ENCODE measurements at places on chromosomes 5 and 9.

DNA sequence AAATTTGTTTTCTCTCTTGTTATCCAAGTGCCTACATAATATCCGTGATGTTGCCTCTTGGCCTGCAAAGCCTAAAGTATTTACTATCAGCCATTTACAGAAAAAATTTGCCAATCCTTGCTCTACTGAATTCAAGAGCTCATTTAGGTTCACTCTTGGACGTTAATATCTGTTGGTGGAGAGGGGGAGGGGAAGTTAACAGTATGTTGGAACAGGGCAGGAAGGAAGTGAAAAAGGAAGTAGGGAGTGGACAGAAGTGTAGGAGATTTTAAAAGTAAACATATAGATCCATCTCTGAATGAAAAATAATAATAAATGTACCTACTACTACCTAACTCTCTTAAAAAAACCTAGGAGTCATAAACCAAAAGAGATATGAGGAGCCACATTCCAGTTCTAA is 32.8 kb downstream of the ZNF608 start:
- DNase-seq = no peak

DNA sequence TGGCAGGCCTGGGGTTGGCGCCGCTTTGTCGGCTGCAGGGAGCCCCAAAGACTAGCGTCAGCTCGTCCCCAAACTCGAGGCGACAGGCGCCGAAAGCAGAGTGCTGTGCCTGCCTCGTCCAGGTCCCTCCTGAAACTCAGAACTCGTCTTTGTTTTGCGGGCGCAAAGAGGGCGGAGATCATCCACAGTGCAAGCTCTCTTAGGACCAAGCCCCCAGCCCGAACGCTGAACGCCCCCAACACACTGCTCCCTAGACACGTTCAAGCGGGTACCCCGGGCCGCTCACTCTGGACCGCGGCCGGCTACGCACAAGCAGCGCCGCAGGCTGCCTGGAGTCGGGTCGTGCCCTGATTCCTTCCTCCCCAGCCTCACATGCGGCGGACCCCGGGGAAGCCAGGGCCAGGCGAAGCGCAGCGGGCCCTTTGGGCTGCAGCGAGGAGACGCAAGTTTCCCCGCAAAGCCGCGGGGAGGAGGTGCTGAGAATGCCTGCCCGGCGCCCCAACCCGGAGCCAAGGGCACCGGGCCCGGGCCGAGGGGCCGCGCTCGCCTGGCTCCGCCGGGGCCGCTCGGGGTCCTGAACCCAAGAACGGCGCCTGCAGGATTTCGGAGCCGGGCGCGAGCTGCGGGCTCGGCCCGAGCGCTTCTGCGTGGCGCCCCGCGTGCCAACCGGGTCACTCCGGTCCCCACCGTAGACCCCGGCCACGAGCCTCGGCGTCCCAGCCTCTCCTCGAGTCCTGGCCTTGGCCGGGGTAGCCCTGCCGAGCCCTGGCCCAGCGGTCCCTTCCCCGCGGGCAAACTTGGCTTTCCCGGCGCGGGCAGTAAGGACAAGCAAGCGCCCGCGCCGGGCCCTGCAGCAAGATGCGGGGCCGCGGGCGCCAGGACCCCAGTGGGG is 738 bp downstream of the FSTL4 start:
- DNase-seq = no peak

DNA sequence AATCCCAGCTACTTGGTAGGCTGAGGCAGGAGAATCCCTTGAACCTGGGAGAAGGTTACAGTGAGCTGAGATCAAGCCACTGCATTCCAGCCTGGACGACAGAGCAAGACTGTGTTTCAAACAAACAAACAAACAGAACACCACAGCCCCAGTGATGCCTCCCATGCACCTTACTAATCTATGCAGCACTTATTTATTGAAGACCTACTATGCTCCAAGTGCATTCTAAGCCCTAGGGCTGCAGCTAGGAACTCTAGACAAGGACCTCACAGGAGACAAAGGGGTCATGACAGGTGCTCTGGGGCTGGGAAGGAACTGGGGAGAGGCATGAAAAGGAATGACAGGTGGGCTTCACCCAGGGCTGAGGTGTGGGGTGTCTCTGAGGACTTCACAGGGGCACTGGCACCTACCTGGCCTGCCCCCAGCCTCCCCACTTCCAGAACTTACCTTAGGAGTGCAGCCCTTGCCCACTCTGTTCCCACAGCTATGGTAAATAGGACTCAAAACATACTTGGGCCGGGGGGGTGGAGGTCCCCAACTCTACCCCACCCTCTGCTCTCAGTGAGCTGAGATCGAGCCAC is 69.4 kb downstream of the C9orf50 start:
- no peak for DNase-seq

- no peak for DNase-seq
These were observed 98.5 kb upstream of the LHFPL2 start for GRCh38 chr5:78747055-78747454.

DNA sequence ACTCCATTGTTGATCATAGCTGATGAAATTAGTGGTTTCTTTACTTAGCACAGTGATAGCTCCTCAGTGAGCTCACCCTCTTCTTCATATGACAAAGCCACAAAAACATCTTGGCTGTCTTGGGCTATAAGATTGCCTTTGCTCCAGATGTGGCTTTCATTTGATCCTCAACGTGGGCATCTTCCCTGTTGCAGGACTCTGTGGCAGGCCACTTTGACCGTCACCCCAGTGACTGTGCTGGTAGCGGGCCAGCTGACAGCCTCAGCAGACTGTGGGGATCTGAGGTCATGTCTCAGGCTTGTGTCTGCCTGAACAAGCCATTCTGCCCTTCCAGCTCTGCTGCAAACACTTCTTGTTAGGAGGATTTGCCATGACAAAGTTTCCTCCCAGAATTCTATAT is 422.2 kb downstream of the NR2F1-AS1 start:
- DNase-seq = no peak

DNA sequence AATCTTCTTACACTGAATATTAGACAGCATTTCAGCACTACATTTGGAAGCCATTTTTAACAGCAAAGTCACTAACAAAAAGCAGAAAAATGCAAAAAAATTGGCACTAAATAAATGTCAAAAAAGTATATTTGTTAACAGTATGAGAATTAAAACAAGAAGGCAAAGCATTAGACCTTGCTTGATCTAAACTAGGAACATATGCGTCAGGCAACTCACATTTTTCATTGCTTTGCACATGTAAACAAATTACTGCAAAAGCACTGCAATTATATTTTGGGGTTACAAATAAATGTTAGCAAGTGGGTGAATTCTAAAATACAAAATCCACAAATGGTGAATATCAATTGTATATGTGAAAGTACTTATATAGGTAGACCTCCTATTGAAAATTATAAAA is 49.0 kb upstream of the RAPGEF6 start:
- DNase-seq = no peak

- DNase-seq = no peak
These were observed 39.3 kb upstream of the OLFM1 start for GRCh38 chr9:135048046-135048757.

GRCh38 chr9:98410185-98410697 is 154.8 kb upstream of the TBC1D2 start:
- peak; percentile 31 for DNase-seq

DNA sequence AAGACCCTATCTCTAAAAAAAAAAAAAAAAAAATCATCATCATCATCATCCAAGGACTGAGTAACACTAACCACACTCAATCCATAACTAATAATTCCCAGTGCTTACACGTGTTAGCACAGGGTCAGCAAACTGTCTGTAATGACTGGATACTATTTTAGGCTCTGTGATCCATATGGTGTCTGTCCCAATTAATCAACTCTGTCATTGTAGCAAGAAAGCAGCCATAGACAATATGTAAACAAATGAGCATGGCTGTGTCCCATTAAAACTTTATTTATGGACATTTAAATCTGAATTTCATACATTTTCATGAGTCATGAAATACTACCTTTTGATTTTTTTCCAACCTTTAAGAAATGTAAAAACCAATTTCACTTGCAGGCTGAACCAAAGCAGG is 148.4 kb downstream of the SIL1 start:
- no peak for DNase-seq

DNA sequence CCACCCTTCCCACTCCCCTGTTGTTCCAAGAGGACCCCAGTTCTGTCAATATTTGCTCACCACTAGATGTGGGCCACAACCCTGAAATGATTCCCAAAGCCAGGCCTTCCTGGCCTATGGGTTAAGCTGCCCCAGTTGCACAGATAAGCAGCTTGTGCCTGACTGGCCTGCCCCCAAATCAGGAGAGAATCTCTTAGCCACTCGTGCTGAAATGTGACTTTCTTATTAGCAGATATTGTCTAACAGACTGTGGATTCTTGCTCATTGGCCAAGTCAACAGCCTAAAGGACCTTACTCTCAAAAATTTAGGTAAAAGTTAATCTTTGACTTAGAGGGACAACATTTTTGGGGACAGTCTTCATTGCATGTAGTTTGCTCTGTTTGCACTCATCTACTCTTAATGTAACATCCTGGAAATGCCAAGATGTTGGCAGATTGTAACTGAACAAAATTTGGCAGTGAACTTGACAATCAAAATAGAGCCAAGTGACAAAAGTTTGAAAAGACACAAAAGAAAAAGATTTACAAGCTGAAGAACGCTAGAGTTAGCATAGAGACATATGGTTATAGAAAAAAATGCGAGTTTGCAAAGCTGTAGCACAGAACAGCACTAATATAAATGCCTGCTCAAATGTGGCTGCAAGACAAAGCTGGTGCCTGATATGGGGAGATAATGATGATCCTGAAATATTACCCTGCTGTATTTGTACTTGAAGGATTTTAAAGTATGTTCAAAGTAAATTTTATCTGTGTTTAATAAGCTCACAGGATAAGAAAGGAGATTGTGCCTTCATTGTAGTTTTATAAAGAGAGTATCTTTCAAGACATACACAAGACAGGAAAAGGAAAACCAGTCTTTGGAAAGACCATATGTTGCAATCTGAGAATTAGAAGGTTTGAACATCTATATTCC is 29.0 kb upstream of the FSD1L start:
- DNase-seq = no peak

DNA sequence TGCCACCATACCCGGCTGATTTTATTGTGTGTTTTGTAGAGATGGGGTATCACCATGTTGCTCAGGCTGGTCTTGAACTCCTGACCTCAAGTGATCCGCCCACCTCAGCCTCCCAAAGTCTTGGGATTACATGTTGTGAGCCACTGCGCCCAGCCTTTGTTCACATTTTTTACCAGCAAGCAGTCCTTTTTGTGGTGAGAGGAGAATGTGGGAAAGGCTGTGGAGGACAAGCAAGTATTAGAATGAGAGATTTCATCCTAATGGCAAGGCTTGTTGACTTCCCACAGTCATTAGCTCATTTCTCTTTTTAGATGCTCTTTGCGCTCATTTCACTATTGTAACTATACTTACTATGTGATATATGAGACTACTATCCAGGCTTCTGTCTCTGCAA is 6.1 kb downstream of the IL31RA start:
- no peak for DNase-seq

- DNase-seq = no peak
These were observed 230.2 kb upstream of the PAPPA start for GRCh38 chr9:115923410-115923809.

GRCh38 chr5:166532456-166533220 is 1758.8 kb upstream of the WWC1 start:
- no peak for DNase-seq

- no peak for DNase-seq
These were observed 214.1 kb downstream of the CD180 start for GRCh38 chr5:66982470-66982869.

DNA sequence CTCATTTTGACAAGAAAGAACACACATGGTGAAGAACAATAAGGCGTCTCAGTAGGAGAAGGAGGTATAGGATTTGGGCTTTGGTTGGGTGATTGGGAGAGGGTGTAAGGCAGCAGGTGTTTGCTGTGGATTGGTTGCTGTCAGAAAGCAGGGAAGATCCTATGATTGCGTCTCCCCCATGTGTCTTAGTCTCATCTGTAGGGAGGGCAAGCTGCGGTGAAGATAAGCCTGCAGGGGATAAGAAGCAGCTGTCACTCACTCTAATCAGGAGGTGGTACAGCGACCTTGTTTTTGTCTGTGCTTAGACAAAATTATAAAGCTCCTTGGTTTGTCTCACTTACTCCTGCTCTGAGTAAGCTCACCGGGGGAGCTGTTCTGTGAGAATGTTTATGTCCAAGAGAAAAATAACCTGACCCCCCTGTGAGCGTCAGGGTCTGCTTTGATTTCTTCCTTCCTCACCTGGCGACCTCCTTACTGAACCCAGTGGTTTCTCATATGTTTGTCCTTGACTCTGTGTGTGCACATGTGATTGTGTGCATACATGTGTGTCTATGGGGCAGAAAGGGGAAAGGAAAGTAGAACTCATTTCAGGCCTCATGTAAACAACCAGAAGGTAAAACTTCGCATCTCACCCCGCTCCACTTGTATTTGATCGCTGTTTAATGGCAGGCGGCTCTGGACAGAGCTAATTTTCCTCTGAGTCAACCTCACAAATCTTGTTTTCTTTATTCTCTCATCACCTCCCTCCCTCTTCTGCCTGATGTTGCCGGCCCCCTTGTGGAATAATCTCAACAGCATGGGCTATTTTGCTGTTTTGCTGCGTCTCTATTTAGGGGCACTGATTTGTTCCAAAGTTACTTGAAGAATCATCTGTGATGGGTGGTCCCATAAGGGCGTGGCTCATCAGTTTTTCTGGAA is 105.6 kb downstream of the TENT4A start:
- DNase-seq = no peak

- DNase-seq = no peak
These were observed 28.4 kb downstream of the PSAT1 start for GRCh38 chr9:78325343-78325742.

DNA sequence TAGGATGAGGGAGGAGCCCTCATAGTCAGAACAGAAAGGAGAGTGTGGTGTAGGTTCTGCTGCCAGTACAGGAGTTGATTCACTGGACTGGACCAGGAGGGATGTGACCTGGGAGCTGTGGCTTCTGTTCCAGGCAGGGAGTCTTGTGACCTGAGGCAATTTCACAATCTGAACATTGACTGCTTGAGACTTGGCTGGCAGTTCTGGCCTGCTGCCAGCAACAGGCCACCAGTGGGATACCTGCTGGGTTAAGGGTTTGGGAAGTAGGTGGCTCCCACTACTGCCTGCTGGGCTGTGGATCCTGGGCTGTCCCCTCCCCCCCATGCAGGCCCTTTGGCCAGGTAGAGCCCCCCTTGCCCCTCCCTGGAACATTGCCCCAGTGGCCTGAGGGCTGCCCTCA is 268.6 kb upstream of the ARRDC3 start:
- peak; percentile 13 for DNase-seq

GRCh38 chr5:59817536-59817935 is 76.0 kb downstream of the PDE4D start:
- DNase-seq = no peak

DNA sequence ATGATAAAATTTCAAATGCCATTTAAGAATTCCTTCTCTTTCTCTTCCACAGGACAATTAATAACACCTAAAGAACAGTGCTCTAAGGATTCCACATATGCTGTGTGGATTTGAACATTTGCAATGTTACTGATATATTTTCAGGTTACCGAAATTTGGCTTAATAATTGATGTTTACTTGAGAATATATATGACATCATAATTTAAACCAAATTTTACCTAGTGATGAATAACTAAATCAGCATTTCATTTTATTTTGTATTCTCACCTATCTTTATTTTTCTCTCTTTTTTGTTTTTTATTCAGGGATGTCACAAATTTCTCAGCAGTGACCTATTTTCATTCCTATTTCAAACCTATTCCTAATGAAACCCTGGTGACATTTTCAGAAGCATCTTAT is 429.6 kb downstream of the SLCO4C1 start:
- no peak for DNase-seq

Measured in H4 (cell line).